Fibroblast of upper back skin (primary cell): ENCODE measurements at places on chromosomes 2 and 18.

- DNase-seq: no peak
These were observed 201.0 kb upstream of the RBMS1 start for GRCh38 chr2:160694631-160695030.

DNA sequence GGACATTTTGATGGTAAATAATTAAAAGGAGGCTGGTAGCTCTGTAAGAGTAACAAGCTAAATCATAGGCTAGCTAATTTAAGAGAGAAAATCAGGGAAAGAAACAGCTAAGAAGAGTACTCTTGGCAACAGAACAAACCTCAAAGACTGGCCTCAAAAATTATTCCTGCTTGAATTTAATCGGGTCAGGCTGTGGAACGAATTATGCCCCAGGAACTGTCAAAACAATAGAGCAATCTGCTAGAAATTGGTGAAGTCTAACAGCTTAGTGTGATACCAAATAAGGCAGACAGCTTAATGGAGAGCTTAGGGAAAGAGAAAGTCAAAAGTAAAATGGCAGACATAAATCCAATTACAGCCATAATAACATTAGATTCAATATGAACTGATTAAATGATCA is 215.7 kb downstream of the MREG start:
- DNase-seq: peak; percentile 86

- no peak for DNase-seq
These were observed 173.4 kb downstream of the LRRTM4 start for GRCh38 chr2:77348821-77349220.

GRCh38 chr2:162029287-162029901 is 44.6 kb downstream of the DPP4 start:
- DNase-seq: peak; percentile 32

DNA sequence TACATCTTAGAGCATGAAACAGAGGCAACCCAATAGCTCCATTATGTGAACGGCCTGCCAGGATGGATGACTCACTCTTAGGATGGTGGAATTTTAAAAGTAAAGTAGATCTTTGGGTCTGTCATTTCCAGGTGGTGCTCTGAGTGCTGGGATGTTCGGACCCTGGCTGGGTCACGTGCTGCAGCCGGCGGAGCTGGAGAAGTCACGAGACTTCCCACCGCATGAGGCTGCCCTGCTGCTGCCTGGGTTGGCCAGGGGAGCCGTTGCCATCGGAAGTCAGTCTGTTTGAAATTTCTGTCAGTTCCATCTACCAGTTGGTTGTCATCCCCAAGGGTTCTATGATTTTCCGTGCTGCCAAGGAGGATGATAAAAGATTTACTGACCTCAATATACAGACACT is 93.3 kb upstream of the ALKAL2 start:
- DNase-seq: no peak

DNA sequence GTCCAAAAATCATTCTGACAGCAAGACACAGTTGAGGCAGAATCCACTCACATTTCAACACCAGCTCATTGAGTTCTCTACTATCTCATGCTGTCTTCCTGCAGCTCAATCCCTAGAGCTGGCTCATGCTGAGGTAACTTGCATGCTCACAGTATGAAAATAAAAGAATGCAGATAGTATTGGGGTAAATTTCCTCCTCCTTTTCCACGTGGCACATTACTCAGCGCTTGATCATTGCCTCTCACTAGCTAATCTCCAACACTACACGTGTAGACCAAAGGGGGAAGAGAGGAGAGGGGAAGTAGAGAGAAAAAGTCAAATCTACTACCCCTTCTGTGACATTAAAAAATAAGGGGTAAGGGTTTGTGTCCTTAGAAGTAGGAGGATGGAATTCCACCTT is 300.6 kb downstream of the AFF3 start:
- peak; percentile 81 for DNase-seq

GRCh38 chr2:320561-320960 is 32.7 kb upstream of the ALKAL2 start:
- no peak for DNase-seq

DNA sequence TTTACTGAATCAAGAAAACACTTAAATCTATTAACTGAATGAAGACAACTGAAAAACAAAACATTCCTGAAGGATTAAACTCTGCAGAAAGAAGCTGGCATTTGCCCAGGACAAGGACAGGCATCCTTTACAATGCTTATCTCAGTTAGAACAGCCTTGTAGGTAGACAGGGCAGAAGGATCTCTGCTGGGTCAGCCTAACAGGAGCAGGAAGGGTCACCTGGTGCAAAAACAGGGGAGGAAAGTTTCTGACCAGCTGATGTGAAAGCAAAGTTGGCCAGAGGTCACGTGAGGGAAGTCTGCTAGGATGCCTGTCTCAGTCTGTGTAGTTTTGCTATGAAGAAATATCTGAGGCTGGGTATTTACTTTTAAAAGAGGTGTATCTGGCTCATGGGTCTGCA is 348.6 kb downstream of the ANAPC1 start:
- DNase-seq: peak; percentile 50

DNA sequence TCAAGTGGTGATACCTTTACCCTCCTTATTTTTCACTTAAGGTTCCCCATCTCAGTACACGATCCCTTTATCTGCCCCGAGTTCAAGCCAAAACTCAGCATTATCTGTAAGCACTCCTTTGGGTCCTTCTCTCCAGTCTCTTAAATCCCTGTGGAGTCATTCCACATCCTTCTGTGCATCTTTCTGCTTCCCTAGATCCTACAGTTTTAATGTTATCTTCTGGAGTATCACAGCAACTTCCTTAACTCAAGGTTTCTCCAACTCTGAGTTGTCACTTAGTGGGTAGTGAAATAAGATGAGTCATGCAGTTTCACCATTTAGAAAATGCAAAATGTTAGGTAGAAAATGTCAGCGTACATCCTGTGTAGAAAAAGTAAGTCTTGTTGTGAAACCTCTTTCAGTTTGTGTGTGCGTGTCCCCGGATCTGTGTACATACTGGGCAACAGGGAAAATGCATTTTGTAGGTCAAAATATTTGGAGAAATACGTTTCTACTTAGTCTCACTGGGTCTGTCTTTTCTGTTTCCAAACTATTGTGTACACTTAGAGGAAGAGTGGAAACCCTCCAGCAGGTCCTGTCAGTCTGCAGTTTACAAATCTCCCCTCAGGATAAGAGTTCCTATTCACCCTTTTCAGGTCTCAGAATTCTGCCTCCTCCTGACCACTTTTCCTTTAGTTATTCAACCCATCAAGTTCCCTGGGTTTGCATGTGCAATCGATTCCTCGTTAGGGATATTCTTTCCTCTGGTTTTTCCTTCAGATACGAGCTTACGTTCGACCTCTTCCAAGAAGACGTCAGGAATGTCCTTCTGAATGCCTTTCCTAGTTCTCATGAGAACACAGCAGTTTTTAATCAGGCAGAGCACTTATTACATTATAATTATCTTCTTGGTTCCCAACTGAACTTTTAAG is 154.8 kb downstream of the TGIF1 start:
- DNase-seq: peak; percentile 97

- no peak for DNase-seq
These were observed 1.7 kb downstream of the HOXD8 start for GRCh38 chr2:176130957-176131847.

DNA sequence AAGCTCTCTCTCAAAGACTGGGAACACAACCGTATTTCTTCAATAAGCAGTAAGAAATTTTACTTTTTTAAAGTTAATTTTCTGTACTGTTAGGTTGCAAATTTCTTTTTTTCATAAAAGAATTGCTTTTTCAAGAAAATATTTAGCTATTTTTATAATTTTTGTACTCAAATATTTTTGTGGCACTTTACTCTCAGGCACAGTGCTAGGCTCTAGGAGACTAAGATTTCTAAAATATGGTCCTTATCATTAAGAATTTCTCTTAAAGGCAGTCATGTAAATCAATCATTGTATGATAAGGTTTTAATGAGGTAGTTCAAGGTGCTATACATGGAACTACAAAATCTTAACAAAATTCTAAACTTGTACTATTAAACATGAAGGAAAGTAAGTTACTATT is 61.4 kb downstream of the MTX2 start:
- DNase-seq: no peak

- no peak for DNase-seq
These were observed 114.3 kb downstream of the CELF4 start for GRCh38 chr18:37451239-37451825.

- DNase-seq: no peak
These were observed 23.6 kb upstream of the RAB1A start for GRCh38 chr2:65153515-65153914.

- no peak for DNase-seq
These were observed 31.6 kb upstream of the TPO start for GRCh38 chr2:1381644-1382043.

DNA sequence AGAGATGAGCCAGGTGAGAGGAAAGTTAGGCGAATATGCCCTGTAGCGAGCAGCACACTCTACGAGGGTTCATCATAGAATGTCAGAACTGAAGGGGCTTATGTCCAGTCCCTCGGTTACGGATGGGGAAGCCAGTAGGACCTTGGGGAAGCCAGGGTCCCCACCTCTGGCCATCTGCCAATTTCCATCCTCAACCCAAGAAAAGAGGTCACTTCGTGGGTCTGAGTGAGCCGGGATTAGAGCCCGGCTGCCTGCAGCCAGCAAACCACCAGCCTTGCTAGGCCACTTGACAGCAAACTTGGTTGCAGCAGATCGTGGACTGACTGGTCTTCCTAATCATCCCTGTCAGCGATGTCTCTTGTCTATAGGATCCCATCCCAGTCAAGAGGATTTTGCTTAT is 11.4 kb downstream of the CIB4 start:
- no peak for DNase-seq

DNA sequence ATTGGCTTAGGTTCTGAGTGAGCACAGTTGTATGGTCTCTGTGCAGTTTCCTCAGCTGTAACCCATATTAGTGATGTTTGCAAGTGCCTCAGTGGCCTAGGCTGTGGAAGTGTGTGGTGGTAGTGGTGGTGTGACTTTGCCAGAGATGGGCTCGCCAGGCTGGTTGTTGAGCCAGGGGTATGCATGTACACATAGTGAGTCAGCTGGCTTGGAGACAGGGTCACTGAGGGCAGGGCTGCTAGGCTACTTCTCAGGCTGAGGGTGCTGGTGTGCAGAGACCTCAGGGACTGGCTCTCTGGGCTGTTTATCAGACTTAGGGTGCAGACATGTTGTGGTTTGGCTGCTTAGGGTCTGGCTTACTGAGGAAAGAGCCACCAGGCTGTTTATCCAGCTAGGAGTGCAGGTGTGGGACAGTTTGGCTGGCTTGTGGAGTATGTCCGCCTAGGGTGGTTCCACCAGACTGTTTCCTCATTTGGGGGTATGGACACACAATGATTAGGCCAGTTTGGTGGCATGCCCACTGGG is 15.0 kb downstream of the APLF start:
- DNase-seq: no peak

- no peak for DNase-seq
These were observed 64.3 kb downstream of the NFATC1 start for GRCh38 chr18:79459946-79460480.

GRCh38 chr2:26649992-26650712 is 9.0 kb upstream of the CIB4 start:
- no peak for DNase-seq

- no peak for DNase-seq
These were observed 33.0 kb upstream of the METTL21A start for GRCh38 chr2:207658156-207658555.

DNA sequence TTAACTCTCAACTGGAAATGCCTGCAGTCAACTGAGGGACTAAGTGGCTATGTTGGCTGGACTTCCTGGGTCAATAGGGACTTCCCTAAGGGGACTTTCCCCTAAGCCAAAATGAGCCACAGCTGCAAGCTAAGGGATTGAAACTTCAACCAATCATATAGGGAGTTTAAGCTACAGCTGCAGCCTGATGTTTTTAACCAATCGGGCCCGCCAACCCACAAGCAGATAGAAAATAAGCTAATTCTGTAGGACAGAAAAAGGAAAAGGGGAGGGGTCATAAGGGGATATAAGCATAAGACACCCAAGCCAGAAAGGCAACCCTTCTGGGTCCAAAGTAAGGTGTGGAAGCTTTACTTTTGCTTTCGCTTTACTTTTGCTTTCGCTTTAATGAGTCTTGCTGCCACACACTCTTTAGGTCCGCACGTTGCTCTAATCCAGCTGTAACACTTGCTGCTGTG is 927.5 kb downstream of the ERBB4 start:
- no peak for DNase-seq

GRCh38 chr2:43345391-43345813 is 119.0 kb upstream of the ZFP36L2 start:
- DNase-seq: peak; percentile 53

DNA sequence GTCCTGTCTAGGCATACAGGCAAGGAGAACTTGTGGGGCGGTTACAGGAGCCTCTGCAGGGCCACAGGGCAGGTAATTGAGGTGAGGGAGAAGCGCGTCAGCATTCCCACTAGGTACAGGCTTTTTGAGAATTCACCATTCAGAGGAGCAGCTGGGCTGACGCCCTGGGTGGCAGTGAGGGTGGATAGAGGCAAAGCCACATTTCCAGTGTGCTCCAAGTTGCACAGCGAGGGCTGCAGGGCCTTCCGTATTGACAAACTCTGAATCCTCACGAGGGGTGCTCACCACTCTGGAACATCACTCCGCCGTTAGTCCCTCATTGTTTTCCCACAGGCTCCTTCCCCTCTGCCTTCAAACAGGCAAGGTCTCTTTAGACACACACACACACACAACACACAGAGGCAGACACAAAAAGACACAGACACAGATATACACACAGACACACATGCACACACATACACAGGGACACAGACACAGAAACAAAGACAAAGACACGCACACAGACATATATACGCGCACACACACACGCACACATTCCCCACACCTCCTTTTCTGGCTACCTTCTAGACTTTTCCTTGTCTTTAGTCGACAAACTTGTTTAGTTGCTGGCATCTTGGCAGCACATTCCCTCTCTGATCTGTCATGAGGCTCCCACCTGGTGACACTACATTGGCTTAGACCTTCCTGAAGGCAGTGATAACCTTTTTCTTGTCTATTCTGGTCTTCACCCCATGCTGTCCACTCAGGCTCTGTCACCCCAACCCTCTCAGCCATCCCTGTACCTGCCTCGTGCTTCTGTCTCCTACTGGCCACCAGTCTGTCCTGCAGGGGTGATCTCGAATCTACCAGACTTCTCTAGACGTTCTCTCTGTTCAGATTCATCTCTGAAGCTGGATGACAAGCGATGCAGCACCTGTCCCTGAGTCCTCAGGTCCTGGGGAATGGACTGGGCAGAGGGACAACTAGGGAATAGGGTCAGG is 136.8 kb downstream of the ALPK2 start:
- DNase-seq: no peak

DNA sequence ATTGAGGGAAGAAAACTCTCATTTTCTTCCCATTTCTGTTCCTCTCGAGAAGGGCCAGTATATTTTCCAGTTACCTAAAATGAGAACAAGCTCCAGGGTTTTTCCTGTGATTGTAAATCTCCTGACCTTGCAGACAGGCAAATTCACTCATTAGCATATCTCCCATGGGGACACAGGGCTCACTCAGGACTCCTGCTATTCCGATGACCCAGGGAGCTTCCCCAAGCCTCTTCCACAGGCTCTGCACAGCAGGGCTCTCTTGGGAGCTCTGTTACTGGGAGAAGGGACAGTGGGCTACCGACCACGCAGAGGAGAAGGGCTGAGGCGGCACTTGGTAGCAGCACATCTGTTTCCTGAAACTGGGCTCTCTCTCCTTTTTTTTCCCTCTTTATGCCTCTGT is 135.2 kb upstream of the CAPN13 start:
- no peak for DNase-seq

- DNase-seq: no peak
These were observed 47.2 kb upstream of the LOXHD1 start for GRCh38 chr18:46704189-46704588.

GRCh38 chr2:152920846-152921245 is 202.4 kb downstream of the ARL6IP6 start:
- DNase-seq: peak; percentile 0

GRCh38 chr2:236690726-236691125 is 121.1 kb downstream of the ACKR3 start:
- DNase-seq: no peak
